ENCODE measurements at places on chromosomes 1 and 21. TPM values are rescaled to one million over a fixed set of nuclear protein-coding genes. Genes with fewer than 3 reads are reported as not detected.

- no peak for DNase-seq
Measured at GRCh38 chr21:43972850-43973633, 39.1 kb upstream of the TRAPPC10 start.

DNA sequence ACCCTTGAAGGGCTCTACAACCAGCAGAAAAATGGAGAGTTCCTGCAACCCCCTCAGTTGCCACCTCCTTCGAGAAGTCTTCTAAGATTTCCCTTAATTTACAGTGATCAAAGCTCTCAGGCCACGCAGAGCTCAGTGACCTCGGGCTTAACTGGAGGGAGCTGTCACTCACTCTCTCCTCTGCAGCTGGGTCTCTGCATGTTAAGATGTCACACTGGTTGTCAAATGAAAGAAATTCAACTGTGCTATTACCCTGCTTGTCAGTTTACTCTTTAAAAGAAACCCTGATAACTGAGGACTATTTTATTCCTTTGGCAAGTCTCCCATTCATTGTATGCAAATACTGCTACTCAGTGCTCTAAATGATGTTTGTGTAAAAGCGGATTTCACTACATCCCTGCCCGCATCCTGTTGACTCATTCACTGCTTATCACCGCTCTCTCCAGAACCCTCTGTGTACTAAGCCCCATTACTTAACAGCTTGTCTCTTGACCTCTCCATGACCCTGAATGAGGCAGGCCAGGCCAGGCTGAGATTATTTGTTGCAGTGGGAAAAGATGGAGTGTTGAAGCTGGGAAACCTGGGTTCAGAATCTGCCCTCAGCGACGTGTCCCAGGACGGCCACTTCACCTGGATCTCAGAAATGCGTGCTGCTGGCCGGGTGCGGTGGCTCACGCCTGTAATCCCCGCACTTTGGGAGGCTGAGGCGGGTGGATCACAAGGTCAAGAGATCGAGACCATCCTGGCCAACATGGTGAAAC is 13.7 kb downstream of the DHRS3 start:
- DNase-seq = peak; percentile 90

GRCh38 chr21:38491536-38491935 is 6.7 kb downstream of the ERG start:
- peak; percentile 93 for DNase-seq

GRCh38 chr1:41296506-41296905 is 54.4 kb upstream of the SCMH1 start:
- DNase-seq = no peak

DNA sequence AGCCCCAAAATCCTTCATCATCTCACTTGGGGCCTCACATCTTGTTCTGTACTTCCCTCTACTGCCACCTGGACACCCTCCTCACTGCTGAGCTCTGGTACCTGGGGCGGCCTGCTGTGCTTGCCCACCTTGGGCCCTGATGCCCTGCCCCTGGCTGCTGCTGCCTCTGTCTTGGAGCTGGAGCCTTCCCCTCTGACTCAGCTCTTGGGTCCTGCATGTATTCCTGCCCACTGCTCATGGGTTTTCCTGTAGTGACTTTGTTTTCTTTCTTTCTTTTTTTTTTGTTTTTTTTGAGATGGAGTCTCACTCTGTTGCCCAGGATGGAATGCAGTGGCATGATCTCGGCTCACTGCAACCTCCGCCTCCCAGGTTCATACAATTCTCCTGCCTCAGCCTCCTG is 37.5 kb downstream of the TRAPPC10 start:
- peak; percentile 57 for DNase-seq

GRCh38 chr1:150194381-150195031 is 41.4 kb downstream of the ANP32E start:
- DNase-seq = no peak

DNA sequence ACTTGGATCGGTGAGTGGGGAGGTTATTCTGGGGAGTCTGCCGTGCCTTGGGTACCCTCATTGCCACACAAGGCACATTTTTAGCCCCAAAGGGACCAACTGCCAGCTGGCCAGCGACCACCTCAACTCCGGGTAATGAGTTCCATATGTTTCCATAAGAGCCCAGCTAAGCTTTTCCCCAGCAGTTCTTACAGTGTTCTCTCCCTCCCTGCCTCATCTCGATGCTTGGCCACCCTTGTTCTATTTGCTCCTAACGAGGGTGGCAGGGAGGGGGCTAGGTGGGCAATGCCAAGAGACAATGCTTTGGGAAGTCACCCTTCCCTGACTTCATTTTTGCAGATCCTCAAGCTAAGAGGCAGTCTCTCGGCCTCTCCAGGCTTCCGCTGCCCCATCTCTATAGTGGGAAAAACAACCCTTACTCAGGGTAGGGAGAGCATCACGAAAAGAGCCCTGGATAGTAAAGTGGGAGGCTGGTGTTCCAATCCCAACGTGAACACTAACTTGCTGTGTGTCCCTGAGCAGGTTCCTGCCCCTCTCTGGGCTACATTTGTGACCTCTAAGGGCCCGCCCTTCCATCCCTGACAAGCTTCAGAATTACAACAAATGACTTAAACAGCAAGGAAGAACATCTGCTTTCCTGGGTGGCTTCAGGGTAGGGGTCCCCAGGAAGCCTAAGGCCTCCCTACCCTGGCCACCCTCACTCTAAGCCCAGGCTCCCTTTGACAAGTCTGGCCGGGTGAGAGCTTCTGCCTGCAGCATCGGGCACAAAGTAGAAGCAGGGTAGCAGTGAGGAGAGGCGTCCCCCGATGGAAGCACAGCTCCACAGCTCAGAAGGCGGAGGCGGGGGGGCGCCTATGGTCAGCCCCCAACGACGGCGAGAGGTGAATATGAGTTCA is 5.8 kb downstream of the ID3 start:
- no peak for DNase-seq

DNA sequence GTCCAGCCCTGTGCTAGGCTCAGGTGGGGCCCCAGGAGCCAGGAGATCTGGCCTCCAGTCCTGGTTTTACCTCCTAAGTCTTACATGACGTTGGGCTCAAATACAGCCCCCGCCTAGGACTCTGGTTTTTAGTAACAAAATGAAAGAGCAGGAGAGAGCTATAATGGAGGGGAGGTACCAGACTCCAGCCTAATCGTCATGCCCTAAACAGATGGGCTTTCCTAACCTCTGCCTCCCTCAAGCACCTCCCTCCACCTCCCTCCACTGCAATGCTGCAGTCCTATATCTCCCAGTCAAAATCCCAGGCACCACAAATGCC is 28.6 kb downstream of the TTC39A start:
- no peak for DNase-seq

ANKRD34A gene
- total RNA-seq = under 0.01 TPM

Measured in dermis microvascular lymphatic vessel endothelial cell (primary cell).